Activated naive CD8-positive, alpha-beta T cell treated with anti-CD3 and anti-CD28 coated beads for 36 hours (primary cell): ENCODE measurements at places on chromosomes 3 and 15. TPM values are rescaled to one million over a fixed set of nuclear protein-coding genes. Genes with fewer than 3 reads are reported as not detected.

The EFCAB12 gene
- 0.39 TPM for total RNA-seq

The NTRK3 gene
- not detected for total RNA-seq

The SNTN gene
- total RNA-seq: not detected

The GPR176 gene
- 0.12 TPM for total RNA-seq

The PLCH1 gene
- total RNA-seq: 1.3 TPM

The SAMD7 gene
- not detected for total RNA-seq

The RAB6B gene
- 0.08 TPM for total RNA-seq

The TBCCD1 gene
- total RNA-seq: 12.7 TPM

The WNT5A gene
- not detected for total RNA-seq

DNA sequence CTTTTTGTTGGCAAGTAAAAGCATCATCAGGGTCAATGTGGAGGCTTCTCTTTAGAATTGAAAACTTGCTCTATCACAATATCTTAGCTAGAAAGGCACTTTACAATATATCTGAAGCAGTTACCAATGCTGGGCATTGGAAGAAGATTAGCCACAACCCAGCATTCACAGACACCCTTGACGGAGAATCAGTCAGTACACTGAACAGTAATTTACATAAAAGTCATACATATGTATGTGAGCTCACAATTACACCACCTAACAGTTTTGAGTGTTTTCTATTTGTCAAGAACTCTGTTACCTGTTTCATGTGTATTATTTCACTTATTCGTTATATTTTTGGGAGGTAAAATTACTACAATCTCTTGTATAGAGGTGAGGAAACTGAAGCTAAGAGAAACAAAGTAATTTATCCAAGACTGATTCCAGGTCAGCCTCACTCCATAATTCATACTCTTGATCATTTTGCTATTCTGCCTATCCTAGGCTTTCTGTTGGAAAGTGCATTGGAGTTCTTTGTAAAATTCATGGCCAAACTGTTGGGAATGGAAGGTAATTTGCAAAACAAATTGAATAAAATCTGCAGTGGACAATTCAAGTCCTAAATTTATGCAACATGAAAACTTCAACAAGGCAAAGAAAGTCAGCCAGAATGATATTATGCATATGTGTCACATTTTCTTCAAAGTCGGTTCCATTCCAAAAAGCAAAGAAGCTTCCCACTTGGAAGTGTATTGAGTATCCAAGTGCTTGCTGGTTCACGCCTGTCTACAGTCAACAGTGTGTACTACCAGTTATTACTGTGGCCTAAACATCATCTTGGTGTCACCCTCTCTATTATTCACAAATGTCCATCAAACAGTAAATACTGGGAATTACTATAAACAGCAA, 223.7 kb upstream of the SEMA6D start:
- no peak for DNase-seq

GRCh38 chr15:38035701-38036100, 101.3 kb downstream of the TMCO5A start:
- no peak for DNase-seq

DNA sequence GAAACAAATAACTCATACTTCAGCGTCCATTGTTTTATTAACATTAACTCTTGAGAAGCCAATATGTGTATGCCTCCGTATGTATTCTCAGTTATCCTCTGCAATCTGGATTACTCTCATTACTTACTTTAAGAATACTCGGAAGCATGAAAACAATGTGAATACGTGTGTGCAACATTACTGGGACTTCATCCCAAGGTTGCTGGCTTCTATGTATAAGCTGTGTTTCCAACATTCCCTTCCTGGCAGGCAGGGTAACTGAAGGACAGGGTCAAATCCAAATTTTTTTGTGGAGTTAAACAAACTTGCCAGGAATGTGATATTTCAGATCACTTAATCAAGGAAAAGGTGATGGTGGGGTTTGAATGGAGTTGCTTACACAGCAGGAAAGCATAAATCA, 34.5 kb upstream of the NR1I2 start:
- DNase-seq: no peak

DNA sequence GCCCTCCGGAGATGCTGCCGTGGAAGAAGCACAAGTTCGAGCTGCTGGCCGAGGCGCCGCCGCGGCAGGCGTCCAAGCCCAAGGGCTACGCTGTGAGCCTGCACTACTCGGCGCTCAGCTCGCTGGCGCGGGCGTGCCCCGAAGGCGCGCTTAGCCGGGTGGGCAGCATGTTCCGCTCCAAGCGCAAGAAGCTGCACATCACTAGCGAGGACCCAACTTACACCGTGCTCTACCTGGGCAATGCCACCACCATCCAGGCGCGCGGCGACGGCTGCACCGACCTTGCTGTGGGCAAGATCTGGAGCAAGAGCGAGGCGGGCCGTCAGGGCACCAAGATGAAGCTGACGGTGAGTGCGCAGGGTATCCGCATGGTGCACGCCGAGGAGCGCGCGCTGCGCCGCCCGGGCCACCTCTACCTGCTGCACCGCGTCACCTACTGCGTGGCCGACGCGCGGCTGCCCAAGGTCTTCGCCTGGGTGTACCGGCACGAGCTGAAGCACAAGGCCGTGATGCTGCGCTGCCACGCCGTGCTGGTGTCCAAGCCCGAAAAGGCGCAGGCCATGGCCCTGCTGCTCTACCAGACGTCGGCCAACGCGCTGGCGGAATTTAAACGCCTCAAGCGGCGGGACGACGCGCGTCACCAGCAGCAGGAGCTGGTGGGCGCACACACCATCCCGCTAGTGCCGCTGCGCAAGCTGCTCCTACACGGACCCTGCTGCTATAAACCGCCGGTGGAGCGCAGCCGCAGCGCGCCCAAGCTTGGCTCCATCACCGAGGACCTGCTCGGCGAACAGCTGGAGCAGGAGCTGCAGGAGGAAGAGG, 1.3 kb downstream of the FAM43A start:
- peak; percentile 44 for DNase-seq

DNA sequence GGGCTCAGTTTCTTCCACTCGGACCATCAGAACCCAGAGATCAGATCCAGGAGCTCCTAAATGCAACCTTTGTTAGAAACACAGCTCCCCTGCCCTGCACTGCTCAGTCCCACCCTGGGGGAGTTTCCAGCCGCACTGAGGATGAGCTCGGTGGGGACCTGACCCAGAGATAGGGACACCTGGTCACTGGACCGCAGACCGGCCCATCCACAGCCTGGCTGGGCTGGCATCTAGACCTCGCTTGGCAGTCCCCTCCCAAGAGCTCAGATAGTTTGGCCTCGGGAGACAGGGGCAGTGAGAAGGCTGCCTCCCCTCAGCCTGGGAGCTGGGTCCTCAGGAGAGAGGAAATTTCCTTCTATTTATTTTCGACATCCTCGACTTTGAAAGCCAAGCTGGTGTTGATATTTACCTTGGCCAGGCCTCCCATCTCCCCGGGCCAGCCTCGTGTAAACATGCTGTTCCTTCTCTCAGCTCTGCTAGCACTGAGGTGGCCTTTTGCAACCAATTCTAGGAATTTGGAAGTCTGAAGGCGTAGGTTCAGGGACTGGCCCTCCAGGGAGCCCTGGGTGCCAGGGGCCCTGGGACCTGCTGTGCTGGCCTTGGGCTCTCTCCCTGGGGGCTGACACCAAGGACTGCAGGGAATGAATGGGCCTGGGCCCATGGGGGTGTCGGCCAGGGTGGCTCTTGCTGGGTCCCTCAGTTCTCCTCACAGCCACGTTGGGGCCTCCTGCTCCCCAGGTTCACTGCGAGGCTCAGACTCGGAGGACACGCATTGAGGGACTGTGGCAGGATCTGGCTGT, 90.1 kb downstream of the VGLL4 start:
- no peak for DNase-seq

DNA sequence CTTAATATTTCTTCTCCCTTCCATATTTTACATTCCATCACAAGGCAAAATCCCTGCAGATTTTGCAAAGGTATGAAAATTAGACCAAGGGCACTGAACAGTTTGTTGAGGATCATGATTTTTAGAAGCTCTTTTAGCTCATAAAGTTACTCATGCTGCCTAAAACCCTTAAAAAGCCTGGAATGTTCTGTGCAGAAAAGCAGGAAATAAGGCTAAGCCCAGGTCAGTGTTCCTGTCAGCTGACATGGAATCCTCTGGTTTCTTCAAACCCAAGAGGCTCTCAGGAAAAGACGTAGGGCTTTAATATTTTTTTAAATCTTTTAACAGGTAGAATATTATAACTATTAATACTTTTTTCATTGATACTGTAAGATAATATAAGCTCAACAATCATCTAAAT, 8.2 kb downstream of the CBLB start:
- no peak for DNase-seq

- no peak for DNase-seq
Measured at GRCh38 chr3:58337190-58337589, 4.5 kb downstream of the PXK start.

DNA sequence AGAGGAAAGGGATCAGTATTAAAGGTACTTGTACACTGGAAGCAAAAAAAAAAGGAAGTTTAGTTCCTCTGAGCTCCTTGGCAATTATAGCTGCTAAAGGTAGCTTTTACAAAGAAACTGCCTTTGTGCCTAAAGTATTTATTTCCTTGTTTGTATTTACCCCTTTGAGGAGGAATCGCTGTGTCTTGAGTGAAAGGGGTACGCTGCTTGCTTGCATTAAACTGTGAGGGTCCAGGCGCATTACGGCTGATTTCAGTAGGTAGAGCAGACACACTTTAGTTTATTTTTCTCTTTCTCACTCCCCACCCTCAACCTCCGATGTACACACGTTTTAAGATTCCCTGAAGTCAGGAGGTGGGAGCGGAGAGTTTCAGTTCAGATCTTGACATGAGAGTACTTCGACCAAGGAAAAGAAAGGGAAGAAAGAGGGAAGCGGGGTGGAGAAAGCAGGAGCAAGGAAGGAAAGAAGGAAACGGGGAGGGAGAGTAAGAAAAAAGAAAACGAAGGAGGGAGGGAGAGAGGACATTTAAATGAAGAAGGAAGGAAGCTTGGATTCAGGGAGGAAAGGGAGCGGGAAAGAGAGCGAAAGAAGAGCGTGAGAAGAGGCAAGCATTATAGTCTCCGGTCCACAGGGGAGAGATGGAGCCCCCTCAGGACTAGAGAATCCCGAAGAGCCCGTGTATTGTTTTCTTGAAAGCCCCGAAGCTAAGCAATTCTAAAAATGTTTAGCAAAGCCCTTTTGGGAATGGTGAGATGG, 1.2 kb upstream of the MME start:
- DNase-seq: no peak

- DNase-seq: no peak
Measured at GRCh38 chr3:49296781-49297411, 19.9 kb upstream of the C3orf62 start.

- DNase-seq: no peak
Measured at GRCh38 chr15:68421115-68421551, 10.8 kb downstream of the ITGA11 start.

DNA sequence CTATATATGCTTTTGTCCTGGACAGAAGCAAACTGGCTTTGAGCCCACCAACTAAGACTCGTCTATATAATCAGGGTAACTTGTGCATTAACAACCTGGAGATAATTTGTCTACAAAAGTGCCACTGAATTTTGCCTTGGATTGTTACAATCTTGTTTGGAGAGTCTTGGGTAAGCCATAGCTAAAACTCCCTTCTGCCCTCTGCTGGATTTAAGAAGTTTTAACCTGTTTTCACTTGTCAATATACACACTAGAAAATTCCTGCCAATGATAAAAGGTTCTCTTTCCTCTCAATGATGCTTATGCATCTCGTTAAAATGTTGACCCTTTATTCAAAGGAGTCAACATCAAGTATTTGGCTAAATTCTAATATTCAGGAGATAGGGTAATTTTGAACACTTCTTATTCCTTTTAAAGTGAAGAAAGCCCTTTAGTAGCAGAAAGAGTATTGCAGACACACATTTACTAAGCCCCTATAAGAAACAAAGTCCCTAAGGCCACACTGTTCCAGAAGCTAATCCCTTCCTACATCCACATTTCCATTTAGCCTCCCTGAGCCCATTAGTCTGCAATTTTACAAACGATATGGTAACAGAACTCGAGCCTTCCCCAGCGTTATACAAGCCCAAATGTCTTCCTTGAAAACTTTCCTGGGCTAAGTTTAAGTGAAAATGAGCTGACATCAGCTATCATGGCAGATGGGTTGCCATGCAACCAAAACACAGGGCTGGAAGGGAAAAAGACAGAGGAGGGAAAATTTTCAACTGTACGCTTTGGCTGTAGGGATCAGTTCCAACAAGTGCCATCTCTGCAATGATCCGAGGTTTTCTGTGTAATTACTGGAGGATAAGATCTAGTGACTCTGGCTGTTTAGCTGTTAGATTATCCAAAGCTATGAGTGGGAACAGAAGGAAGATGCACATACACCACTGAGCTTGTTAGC, 75.9 kb upstream of the FGF12 start:
- DNase-seq: no peak

DNA sequence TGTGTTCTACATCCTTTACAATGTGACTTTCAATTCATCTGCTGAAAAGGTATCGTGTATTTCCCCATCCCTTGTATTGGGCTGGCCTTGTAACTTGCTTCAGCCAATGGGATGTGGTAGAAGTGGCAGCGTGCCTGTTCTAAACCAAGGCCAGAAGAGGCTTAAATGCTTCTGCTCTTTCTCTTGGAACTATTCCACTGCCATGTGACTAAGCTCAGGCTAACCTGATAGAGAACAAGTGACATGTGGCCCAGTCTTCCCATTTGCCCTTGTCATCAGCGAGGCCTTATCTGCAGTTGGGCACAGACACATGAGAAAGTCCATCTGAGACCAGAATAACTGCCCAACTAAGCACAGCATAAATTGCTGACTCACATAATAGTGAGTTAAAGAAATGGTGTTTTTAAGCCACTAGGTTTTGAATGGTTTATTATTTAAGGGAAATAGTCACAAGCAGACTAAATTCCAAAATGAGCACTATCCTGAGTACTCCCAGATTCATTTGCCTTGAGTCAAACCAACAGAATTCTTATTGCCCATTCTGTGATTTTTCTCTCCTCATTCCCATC, 230.2 kb downstream of the CPNE4 start:
- DNase-seq: no peak

GRCh38 chr3:54582424-54582823, 345.4 kb downstream of the LRTM1 start:
- no peak for DNase-seq

- no peak for DNase-seq
Measured at GRCh38 chr3:19877656-19878055, 56.4 kb downstream of the EFHB start.

DNA sequence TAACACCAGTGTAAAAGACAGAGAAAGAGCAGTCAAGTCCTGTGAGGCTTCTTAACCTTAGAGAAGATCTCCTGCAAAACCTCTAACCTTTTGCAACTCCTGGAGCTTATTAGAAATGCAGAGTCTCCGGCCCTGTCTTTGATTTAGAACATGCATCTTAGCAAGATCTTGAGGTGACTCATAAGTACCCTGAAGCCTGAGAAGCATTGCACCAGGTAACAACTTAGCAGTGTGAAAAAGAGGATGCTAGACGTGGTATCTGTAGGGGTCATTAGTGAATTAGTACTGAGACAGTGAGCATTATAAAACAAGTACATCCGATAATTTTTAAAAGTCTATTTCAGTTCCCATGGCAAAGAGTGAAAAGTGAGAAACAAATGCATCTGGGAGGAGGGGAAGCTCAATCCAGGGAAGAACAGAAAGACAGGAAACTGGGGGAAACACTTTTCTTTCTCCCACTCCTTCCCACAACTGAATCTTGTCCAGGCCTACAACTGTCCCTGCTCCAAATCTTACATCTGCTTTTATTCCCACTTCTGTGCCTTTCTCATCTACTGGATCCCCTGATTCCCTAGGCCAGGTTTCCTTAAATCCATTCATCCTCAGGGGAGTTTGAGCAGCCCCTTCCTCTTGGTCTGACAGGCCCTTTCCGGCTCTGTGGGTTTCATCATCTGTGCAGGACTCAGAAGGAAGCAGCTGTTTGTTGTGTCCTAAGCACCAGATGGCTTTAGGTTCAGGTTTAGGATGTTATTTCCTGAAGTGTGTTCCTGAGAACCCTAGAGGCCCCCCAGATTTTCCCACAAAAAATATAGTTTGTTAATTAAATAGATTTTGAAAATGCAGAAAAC, 128.1 kb upstream of the IL12A start:
- DNase-seq: no peak
